NCI-H69 (cell line): ENCODE measurements at places on chromosomes 7 and 10.
A peak's percentile ranks its signal among the peaks of the same experiment; 100 is the strongest.

DNA sequence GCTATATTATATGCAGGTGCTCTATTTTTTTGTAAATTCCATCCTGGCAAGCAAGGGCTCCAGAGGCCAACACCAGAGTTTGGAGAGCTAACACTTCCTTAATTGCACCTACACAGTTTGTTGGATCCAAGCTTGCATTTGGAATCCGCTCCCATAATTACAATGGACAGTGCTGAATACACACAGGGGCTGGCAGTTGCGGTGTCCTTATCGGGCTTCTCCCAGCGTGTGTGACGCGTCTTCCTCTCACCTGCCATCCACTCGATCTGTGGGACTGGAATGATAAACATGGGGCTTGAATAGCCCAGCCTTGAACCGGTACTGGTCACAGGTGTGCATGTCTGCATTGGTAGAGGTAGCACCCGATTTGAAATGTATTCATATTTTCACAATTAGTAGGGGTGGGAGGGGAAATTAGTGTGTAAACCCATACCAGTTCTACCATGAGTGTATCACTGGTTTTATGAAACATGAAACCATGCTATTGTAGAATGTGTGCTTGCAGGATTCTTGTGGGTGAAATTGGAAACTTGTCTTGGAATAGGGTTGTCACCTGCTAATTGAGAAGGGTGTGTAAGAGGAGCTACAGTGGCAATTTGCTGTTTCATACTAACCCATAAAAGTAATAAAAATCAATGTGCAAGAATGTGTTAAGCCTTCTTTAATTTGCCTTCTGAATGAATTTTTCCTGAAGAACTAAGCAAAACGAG lies 316.5 kb downstream of the WDR11 start:
- DNase-seq: peak; percentile 72

DNA sequence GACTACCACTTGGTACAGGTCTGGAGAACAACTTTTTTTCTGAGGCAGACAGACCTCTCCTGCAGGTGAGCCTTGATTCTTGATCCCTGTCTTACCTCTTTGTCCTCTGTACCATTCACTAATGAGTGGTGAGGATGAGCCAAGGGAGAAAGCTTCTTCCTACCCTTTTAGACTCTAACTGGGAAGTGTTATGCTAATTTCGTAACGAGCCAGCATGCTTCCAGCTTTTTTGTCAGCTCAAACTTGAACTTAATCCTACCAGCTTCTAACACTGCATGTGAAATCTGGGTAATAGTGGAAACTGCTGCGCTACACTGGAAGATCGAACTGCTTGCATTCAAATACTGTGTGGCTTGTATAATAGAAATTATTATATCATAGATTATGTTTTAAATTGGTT lies 87.0 kb downstream of the NEUROD6 start:
- DNase-seq: no peak

DNA sequence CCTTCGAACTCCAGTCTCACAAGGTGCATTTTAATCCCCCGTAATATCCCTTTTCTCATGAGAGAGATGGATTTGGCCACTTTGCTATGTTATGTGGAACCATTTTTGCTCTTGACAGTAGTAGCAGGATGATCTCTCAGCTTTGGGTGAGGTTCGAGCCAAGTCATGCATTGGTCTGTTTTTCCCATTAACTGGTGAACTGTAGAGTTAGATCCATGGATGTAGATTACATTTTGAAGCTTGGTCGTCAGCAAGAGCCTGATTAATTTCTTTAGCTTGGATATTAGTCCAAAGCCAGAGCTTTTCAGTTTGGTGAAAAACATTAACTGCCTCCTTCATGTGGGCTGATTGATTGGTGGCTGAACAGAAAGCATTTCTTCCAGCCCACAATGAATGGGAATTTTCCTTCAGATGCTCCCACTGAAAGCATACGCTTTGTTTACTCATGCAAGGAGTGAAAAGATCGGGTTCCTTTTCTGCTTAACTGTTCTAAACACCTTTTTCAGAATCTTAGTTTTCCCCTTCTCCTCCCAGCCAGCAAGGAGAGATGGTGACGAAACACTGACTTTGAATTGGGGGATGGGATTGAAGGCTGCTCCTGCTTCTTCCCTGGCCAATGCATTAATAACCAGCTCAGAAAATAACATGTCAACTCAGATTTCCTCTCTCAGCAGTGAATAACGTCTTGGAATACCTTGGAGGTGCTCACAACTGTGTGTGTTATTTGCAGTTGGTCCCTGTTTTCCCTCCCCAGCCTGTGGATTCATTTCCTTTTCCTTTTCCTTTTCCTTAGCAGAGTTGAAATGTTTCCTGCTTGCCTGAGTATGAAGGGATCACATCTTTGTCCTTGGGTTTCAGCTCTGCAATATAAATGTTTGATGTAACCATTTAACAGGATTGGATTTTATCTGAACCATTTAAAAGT lies 351.8 kb upstream of the FZD8 start:
- DNase-seq: no peak

- DNase-seq: no peak
These were observed 93.8 kb downstream of the ITGB8 start for GRCh38 chr7:20424500-20424899.

- no peak for DNase-seq
These were observed 24.7 kb downstream of the CREB3L2 start for GRCh38 chr7:137977173-137977572.
